Activated T-helper 17 cell treated with anti-CD3 and anti-CD28 coated beads, Interleukin-2, amount 50 U/mL, for 72 hours (primary cell): ENCODE measurements at places on chromosomes 2 and 18.

DNA sequence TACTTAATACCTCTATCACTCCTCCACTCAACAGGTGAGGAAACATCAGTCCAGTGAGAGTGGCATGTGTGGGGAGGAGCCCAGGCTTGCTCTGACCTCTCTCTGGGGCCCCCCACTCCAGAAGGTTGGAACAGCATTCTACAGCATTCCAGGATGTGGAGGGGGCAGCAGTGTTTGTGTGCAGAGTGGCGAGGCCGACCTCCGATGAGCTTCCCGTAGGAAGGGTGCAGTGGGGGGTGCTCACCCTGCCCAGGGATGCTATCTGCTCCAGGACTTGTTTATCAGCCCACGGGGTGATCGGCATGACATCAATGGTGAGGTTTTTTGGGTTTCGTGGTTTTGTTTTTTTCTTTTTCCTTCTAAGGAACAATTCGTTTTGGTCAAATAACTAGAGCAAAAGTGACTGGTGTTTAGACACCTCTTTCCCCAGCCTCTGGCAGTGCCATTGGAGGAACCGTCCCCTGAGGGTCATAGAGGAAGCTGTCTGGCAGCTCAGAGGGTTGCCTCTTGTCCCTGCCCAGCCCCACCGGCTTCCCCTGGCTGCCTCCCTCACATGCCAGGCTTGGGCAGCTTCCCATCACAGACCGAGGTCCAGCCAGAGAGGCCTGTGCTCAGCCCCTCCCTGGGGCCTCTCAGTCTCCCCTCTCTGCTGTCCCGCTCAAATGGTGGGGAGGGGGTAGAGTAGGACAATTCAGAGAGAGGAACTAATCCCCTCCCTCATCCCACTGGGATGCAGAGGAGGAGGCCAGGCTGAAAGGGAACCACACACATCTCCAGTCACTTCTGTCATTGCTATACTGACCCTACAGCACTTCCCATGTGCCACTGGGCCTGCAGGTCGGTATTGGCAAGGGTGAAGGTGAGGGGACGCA lies 96.5 kb downstream of the ZFP36L2 start:
- ATAC-seq: no peak

DNA sequence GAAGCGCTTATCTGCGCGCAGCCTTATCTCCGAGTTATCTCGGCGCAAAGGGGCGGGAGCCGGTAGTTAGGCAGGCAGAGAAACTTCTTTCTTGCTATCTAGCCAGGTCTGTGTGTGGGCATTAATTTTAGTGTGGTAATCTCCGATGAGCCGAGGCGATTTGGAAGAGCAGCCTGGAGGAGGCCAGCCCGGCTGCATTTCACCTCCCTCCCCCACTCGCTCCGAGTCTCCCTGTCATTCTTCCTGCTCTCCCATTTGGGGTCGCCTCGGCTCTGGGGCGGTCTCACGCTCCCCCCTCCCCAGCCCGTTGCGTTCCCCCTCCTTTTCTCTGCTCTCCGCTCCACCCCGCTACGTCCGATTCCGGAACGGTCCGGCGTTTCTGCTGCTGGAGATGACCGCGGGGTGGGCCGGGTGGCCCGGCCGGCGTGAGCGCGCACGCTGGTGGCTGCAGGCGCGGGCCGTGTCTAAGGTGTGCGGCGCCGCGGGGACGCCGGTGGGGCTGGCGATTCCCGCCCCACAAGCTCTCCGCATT lies 566 bp downstream of the GATA6 start:
- ATAC-seq: no peak

DNA sequence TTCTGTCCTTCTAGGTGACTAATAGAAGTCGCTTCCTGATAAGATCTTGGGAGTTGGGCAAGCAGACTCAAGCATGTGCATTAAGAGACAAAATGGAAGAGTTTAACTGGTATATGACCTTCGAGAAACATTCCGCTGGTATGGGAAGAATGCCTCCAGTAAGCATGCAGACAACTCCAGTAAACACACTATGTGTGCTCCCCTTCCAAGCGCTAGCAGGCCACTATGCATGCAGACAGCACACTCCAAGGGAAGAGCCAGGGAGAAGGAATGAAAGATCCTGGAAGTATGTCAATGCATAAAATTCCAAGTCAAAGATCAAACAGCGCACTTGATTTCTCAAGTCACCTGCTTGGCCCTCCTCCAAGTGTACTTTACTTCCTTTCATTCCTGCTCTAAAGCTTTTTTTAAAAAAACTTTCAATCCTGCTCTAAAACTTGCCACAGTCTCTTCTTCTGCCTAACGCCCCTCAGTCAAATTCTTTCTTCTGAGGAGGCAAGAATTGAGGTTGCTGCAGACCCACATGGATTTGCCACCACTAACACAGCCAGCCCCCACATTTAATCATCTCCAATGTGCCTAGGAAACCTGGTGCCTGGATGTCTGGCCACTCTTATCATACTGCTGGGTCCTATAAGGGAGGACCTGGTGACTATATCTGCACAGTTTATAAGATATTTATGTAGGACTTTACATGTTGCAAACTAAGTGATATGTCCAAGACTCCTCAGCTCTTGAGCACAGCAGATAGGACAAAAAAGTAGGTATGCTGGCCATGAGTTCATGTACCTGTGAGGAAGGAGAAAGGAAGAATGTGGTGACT lies 239.8 kb downstream of the PDE11A start:
- no peak for ATAC-seq

- ATAC-seq: no peak
These were observed 107.9 kb downstream of the PTGR3 start for GRCh38 chr18:75100832-75101630.

- peak; percentile 95 for ATAC-seq
These were observed 102.2 kb downstream of the TEX51 start for GRCh38 chr2:127000937-127001336.

- no peak for ATAC-seq
These were observed 323.1 kb downstream of the CTNNA2 start for GRCh38 chr2:79835911-79836310.

GRCh38 chr18:10419420-10420103 lies 34.9 kb upstream of the APCDD1 start:
- no peak for ATAC-seq

DNA sequence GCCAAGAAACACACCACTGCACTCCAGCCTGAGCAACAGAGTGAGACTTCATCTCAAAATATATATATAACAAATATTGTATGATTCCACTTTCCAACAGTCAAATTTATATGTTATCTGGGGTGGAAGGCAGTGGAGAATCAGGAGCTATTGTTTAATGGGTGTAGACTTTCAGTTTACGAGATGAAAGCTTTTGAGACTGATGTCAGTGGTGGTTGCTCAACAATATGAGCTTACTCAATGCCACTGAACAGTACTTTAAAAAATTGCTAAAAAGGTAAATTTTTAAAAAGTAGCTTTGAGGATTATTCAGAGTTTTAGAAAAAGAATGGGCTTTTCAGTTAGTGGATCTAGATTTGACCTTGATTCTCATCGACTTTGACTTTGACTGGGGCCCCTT lies 105.9 kb upstream of the ST6GAL2 start:
- ATAC-seq: no peak

- ATAC-seq: no peak
These were observed 41.4 kb upstream of the DTNB start for GRCh38 chr2:25714740-25715139.

DNA sequence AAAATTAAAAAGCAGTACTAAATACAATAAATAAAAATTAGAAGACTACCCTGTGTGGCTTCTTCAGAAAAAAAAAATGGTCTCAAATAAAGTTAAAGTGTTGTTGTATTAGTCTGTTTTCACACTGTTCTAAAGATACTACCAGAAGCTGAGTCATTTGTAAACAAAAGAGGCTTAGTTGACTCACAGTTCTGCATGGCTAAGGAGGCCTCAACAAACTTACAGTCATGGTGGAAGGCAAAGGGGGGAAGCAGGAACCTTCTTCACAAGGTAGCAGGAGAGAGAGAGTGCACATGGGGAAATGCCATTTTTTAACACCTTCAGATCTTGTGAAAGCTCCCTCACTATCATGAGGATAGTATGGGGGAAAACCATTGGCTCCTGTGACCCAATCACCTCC lies 612.8 kb downstream of the RNF144A start:
- ATAC-seq: peak; percentile 91

DNA sequence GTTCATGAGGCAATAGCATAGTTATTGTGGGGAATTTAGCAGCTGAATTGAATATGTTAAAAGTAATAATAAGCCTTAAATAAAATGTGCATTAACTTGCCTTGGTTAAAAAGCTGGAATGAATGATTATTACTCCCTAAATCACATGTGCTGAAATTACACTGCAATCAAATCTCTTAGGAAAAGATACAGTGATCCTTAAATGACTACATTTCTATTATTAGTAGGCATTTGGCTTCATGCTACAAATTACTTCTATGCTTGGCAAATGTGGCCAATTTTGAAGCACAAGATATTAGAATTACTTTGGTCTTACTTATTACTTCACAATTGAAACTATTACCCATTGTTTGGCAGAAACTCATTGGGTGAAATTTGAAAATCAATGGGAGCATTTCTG lies 5.4 kb downstream of the RND3 start:
- ATAC-seq: no peak

DNA sequence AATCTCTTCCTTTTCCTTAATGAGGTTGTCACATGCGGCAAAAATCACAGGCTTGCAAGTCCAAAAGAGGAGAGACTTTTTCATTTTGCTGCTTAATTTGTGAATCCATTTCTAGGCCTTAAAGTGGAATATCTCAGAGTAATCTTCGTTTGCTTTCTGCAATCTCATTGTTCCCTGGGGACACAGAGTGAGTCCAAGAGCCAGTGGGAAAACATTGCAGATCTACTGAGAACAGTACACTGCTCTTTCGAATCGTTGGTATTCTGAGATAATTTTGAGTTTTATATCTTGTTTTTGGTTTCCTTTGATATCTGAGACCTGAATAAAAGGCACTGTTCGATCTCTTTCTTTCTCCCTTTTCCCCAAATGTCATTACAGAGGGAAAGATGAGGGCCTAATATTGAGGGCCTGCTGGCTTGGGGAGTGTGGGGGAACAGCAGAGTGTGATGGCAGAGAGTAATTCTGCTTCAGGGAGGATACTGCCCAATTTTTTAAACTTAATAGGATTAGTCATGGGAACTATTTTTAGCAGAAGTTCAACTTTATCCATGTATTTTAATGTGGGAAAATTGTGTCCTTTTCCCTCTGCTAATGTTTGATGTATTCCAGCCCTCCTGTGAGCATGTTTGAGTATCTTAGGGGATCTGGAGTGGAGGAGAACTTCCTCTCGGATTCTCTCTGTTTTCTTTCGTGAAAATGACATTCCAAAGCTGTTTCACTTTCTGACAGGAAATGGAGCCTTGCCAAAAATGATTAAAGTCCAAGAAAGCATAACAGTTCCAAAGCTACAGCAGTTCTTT lies 418.2 kb upstream of the ZEB2 start:
- no peak for ATAC-seq

DNA sequence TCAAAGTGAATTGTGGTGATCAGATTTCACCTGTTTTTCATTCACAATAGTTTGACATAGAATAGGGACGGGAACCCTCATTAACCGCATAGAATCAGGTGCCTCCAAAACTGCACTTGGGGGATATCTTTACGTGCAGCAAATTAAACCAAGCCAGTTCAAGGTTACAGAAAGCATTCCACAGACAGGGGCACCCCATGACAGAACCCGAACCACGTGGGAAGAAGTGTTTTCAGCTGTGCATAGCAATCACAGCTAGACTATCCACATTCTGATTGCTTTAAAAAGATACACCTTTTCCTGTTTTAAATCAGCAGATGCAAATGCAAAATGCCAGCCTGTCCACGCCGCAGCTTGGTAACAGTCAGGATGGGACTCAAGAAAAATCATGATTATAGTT lies 205.8 kb downstream of the ANAPC1 start:
- no peak for ATAC-seq

GRCh38 chr2:74399785-74400184 lies 19.7 kb upstream of the DCTN1 start:
- peak; percentile 49 for ATAC-seq

GRCh38 chr2:29596584-29596983 lies 324.8 kb downstream of the ALK start:
- no peak for ATAC-seq

DNA sequence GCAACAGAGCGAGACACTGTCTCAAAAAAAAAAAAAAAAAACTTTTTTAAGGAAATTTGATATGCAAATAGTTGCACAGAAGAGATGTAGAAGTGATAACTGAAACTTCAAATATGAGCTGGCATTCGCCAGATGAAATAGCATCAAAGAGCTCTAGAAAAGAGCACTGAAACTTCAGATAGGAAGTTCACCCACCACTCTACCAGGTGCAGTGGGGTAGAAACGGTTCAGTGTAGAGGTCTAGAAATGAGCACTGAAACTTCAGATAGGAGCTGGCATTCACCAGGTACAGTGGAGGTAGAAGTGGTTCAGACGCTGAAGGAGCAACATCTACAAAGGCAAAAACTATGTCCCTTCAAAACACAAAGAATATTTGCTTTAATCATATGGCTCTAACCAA lies 9.0 kb upstream of the ONECUT2 start:
- peak; percentile 49 for ATAC-seq

DNA sequence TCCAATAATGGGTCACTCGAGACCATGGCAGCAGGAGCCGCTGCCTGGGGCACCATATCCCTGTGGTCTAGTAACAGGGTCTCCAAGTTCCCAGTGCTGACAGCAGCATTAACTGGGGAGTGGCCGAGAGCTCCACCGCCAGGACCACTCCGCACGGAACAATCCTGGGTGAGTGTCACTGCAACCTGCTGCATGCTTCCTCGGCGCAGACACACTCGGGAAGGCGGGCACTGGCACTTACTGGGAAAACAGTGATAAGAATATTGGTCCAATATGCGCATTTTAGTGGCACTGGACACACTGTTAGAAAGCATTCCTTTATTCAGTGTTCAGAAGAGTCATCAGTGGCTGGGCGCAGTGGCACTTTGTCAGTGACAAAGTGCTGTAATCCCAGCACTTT lies 29.7 kb downstream of the FAM228A start:
- no peak for ATAC-seq

- no peak for ATAC-seq
These were observed 105.5 kb downstream of the BCL11A start for GRCh38 chr2:60447943-60448342.

DNA sequence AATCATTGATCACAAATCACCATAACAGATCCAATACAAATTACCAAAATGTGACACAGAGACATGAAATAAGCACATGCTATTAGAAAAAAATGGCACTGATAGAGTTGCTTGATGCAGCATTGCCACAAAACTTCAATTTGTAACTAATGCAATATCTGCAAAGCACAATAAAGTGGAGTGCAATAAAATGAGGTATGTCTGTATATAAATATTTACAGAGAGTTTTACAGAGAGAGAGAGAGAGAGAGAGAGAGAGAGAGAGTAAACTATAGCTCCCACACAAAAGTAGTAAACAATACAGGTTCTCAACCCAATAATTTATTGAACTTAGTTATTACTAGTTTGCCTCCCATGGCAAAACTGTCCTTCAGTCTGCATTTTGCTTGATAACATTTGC lies 1807.0 kb downstream of the SUCLG1 start:
- no peak for ATAC-seq

GRCh38 chr18:32763293-32763692 lies 9.5 kb downstream of the KLHL14 start:
- ATAC-seq: no peak

GRCh38 chr2:194004590-194005206 lies 1652.3 kb upstream of the SLC39A10 start:
- no peak for ATAC-seq

GRCh38 chr2:76808732-76809131 lies 713.4 kb downstream of the LRRTM4 start:
- ATAC-seq: no peak
